ENCODE measurements at places on chromosomes 1 and 21. TPM values are rescaled to one million over a fixed set of nuclear protein-coding genes. Genes with fewer than 3 reads are reported as not detected.

The CRP gene
- not detected for polyA plus RNA-seq

The FCRLB gene
- 0.24 TPM for polyA plus RNA-seq

The PTCH2 gene
- 5.8 TPM for polyA plus RNA-seq

GRCh38 chr1:17826165-17826488 is 71.0 kb downstream of the ACTL8 start:
- DNase-seq: no peak

DNA sequence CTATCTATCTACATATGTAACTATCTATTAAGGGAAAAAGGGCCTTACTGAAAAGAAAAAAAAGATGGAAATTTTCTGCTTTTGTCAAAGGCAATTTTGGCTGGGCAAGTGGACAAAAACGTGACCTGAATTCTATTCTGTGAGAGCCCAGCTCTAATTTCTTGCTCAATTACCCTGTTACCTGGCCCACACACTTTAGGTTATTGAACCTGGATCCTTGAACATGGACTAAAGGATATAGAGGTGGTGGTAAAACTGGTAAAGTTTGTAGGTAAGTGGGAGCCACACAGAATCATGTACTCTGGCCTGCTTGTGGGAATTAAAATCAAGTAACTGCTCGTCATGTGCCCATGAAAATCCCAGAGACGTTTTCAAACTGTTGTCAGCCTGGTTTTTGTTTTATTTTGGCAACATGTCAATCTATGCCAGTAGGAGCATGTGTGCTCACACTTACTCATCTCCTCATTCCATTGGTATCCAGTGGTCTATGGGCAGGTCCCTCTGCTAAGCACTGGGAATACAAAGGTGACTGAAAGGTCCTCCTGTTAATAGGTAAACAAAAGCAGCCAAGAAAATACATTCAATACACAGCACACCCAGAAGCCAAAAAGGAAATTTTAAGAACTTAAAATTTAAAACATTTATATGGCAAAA is 113.7 kb upstream of the WARS2 start:
- DNase-seq: no peak

DNA sequence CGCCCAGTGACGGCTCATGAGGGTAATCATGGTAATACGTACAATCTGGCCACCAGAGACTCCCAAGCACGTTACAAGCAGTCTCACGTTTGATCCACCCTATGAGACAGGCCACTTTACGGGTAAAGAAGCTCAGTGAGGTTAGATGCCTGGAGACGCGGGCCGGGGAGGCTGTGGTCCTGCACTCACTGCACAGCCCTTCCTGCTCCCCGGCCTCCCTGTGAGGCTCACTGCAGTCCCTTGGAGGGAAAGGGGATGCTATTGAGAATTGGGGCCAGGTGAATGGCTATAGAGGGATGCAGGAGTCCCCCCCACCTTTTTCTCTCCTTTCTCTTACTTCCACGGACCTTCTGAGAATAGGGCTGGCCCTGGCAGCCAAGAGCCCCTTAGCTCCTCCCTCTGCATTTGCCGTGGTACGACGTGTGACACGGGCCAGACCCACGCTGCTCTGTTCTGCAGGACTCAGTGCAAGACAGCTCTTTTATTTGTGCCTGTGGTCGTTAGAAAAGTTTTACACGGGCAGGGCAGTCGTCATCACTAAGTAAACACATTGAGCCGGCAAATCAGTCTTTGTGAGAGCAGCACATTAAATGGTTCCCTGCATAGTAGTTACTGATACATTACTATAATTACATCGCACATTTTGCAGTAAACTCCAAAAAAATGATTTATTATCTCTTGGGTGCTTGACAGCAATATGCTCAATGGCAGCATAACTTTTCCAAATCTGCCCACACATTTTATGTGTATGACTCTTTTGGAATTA is 18.8 kb downstream of the KIF26B start:
- no peak for DNase-seq
